ENCODE measurements at places on chromosomes 1 and 21. TPM values are rescaled to one million over a fixed set of nuclear protein-coding genes. Genes with fewer than 3 reads are reported as not detected.

ZSWIM5 gene
- 38.8 TPM for total RNA-seq

LCE2C gene
- total RNA-seq = not detected

FTCD gene
- 2.2 TPM for total RNA-seq

WNT3A gene
- total RNA-seq = not detected

FNDC5 gene
- 16.9 TPM for total RNA-seq

FAAP20 gene
- total RNA-seq = 30.0 TPM

SYCP1 gene
- not detected for total RNA-seq

RAB42 gene
- 1.9 TPM for total RNA-seq

FLG2 gene
- total RNA-seq = not detected

ANP32E gene
- total RNA-seq = 16.0 TPM

TYW3 gene
- total RNA-seq = 8.5 TPM
